AG09309 (cell line): ENCODE measurements at places on chromosomes 11 and 22.
A peak's percentile ranks its signal among the peaks of the same experiment; 100 is the strongest.

DNA sequence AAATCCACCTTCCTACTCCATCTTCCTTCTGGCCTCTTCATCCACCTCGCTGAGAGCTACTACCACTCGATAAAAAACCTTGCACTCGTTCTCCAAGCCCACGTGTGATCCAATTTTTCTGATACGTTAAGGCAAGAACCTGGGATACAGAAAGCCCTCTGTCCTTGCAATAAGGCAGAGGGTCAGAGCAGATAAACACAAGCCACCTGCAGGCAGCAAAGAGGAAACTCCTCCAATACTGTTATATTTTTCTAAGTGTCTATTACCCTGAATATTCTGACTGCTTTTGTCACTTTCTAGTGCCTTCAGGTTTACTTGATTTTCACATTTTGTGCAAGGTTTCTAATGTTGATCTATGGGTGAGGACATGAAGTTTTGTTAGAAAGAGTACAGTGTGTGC is 26.6 kb downstream of the TRIM5 start:
- DNase-seq = no peak

DNA sequence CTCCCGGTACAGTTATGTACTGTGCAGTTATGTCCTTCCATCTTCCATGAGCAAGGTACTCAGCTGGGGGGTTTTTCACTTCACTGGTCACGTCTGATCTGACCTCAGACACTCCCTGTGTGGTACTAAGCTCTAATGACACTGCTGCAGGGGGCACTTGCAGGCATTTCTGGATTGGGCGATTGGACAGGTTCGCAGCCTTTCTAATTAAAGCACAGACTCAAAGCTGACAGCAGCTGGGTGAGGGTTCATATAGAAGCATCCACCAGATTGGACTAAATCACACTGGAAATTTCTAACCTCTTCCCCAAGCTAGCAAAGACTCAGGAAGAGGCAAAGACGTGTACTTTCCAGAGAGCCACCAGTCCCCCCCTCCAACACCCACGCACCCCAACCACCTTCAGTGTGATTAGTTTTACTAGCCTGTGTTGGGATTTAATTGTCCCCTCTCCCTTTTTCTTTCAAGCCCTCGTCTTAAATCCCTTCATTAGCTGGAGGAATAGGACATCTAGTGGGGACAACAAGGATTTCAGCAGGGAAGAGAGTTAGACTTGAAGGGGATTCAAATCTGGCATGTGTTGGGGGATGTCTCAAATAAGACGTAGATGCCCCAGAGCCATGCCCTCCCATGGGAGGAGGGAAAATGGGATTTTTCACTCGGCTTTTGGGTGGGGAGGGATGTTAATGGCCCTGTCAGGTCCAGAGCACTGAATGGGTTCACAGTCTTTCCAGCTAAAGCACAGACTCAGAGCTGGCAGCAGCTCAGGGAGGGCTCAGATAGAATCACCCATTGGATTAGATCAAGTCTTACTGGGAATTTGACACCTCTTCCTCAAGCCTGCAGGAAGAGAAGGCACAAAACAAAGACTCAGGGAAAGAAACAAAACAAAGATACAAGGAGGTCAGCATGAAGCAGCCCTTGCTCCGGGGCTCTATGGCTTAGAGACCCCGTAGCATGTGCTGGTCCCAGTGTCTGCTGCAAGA is 10.9 kb downstream of the INS start:
- peak; percentile 29 for DNase-seq

- no peak for DNase-seq
Observed at GRCh38 chr22:43246188-43246587, 59.3 kb upstream of the TTLL12 start.

- DNase-seq = peak; percentile 25
Observed at GRCh38 chr11:113505541-113506375, 30.6 kb upstream of the DRD2 start.

- DNase-seq = peak; percentile 94
Observed at GRCh38 chr11:111336582-111337256, 38.4 kb downstream of the POU2AF3 start.

DNA sequence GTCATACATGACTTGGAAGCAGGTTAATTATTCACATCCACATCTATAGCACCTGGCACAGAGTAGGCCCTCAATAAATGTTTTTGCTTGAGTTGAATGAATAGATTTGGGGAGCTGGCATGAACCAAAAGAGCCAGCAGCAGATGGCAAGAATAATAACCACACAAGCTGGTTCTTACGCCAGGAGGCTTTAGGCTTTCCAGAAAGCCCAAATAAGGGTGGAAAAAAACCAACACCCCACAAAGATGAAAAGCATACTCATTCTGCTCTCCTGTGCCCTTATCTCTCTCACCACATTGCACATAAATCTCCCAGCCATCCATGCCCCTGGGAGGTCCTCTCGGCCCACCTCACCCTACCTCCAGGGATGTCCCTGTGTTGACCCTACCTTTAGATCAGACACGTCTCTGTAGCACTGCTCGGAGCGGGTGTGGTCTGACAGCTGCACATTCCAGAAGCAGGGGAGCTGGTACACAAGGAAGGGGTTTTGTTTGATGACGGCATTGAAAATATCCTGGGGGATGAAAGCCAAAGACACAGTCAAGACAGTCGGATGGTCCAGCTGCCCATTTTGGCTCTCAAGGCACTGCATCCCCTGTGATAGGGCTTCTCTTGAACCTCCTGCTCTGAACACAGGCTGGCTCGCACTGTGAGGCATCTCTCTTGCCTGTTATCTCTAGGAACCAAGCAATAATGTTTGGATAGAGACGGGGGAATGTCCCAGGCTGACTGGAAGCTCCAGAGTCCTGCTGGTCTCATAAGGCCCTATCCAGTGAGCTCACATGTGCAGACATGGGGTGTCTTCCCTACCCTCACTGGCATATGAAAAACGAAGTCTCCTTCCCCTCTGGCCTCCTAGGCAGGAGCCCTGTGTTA is 323.6 kb upstream of the SYN3 start:
- no peak for DNase-seq

- no peak for DNase-seq
Observed at GRCh38 chr22:47929073-47929472, 1166.6 kb downstream of the TBC1D22A start.

DNA sequence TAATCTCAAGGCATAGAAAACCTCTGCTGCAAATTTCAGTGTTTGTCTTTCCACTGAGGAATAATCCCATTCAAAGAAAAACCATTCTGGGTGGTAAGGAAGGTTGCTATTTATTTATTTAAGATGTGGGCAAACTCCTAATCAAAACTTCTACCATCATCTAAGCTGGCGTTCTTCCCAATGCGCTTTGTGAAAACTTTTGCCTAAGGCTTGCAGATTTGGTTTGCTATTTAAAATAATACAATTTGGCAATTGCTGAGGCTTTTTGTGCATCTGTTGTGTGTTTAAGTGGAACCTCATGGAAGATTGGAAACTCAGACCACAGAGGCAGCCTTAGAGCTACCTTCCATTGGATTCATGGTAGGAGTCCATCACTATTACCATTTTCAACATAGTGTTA is 309.0 kb downstream of the BLID start:
- DNase-seq = no peak

- no peak for DNase-seq
Observed at GRCh38 chr11:78110830-78111229, 28.6 kb downstream of the ALG8 start.
